ENCODE measurements at places on chromosomes 7 and 10.

DNA sequence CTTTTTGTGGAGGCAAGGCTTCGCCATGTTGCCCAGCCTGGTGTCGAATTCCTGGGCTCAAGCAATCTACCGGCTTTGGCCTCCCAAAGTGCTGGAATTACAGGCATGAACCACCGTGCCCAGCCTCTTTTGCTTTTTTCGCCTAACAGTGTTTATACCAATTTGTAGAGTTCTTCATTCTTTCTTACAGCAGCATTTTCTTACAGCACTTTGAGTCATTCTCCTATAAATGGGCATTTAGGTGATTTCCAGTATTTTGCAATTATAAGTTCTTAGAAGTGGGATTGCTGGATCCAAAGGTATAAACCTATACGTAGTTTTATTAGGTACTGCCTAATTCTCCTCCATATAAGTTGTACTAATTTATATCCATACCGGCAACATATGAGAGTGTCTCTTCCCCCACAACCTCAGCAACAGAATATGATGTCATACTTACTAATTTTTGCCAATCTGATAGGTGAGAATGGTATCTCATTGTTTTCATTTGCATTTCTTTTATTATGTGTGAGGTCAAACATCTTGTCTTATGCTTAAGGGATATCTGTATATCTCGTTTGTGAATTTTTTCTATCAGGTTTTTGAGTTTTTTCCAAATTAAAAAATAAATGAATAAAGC, 39.1 kb downstream of the SUFU start:
- DNase-seq, result no peak

GRCh38 chr7:92968502-92968901, 132.1 kb upstream of the CDK6 start:
- no peak for DNase-seq

- no peak for DNase-seq
Measured at GRCh38 chr7:119708891-119709290, 564.1 kb upstream of the KCND2 start.

DNA sequence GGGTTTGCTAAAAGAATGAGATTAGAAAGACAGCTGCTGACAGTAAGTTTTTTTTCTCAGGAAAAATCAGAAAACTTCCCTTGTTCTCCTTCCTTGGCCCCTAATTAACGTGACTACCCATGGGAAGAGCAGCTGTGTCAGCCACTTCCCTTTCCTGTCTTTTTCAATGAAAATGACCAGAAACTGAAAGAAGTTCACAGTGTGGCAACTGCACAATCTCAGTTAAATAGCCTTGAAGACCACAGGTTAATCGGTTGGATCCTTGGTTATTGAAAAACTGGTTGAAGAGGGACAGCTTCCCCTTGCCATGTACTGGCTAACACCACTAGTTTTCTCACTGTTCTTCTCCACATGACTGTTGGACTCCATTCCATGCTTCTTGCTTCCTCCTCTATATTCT, 148.8 kb upstream of the AGR3 start:
- no peak for DNase-seq

- no peak for DNase-seq
Measured at GRCh38 chr7:50552139-50552538, 13.1 kb downstream of the DDC start.

DNA sequence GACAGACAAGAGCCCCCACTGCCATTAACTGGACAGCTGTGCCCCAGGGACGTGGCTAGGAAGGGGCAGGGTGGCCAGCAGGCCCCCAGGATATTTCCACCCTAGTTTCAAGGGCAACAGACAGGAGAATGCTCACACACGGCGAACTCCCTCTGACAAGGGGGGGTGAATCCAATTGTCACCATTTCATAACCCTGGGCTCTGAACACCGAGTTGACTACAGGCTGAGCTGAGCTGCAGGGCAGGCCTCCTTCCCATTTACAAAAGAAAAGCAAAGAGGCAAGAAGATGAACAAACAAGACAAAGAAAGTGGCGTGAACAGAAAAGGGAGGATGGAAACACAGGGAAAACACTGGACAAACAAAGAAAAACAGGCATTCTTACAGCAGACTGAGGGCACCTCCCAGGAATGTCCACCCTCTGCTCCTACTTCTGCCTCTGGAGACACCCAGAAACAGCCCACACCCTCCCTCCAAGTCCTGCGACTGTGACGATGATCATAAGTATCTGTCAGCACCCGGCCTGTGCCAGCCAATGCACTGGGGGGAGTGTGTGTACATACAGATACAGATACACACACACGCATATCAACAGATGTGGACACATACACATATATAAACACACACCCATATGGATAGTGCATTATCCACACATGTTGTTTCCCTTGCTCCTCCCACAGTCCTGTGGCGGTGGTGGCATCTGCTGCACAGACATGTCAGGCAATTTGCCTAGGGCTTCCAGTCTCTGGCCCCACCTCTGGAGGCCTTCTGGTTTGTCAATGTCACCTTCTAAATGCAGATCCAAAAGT, 66.2 kb downstream of the FAM53B start:
- DNase-seq, result peak; percentile 71
